Epithelial cell of esophagus (primary cell): ENCODE measurements at places on chromosomes 11 and 22.
A peak's percentile ranks its signal among the peaks of the same experiment; 100 is the strongest.

DNA sequence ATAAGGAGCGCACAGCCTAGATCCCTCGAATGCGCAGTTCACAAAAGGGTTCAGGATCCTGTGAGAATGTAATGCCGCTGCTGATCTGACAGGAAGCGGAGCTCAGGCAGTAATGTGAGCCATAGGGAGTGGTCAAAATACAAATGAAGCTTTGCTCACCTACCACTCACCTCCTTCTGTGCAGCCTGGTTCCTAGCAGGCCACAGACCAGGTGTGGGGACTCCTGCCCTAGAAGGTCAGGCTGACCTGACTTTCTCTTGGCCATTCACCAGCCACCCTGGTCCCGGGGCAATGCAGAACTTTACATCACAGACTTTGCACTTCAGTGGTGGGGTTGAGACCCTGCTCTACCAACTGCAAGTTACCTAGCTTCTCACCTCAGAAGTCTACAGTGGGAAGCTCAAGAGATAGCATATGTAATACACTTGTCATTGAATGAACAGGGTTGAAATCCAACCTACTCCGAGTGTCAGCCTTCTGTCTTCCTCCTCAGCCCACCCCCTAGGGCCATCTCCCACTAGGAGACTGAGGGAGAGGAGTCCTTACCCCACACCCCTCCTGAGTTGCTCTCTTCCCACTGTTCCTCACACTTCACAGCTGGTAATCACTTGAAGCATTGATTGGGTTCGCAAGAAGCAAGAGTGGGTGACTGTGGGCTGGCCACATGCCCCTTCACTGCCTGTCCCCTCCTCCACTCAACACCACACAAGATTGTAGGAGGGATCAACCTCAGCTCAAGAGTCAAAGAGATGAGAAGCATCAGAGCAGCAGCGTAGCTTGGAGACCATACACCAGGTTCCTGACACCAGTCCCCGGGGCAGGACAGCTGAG lies 2.0 kb upstream of the KCNJ1 start:
- DNase-seq = no peak

DNA sequence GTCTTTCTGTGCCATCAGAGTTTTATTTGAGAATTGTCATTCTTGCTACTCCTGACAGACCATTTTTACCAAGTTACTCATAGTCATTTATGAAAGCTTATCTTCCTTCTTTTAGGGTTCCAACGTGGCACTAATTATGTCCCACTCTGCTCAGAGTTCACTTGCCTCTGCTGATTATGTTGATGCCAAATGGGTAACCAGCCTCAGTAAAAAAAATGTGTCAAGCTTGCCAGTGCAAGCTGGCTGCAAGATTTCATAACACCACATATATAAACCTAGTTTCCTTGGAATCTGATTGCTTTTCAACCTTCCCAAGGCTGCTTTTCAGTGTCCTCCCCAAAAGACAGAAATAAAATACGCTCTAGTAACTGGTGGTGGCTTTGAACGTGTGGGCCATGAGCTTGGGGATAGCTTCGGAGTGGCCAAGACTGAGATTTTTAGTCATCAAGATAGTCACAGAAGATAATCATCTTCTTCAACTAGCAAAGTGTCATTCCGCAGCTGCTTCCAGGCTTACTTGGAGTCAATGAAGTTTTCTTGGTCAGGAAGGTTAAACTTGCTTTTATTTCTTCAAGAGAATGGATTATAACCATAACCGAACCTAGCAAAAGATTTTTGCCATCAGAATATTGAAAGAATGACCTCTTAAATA lies 29.5 kb upstream of the APOA1 start:
- no peak for DNase-seq

DNA sequence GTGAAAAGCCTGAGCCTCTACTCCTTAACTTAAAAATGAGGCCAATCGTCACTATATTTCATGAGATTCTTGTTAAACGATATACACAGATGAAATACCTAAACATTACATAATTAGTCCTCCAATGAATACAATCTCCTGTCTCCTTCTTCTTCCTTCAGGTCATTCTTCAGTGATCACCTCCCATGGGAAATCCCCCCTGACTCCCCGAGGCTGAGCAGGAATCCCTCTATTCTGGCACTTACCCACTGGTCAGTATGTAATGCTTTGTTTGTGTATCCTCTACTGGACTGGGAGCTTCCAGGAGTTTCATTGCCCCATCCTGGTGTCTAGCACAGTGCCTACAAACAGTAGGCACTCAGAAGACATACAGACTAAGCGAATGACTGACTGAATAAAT lies 52.3 kb downstream of the RAB38 start:
- DNase-seq = no peak

GRCh38 chr22:43239193-43239780 lies 52.4 kb upstream of the TTLL12 start:
- DNase-seq = no peak

GRCh38 chr11:80722629-80723028 lies 1281.8 kb upstream of the TENM4 start:
- DNase-seq = peak; percentile 96

DNA sequence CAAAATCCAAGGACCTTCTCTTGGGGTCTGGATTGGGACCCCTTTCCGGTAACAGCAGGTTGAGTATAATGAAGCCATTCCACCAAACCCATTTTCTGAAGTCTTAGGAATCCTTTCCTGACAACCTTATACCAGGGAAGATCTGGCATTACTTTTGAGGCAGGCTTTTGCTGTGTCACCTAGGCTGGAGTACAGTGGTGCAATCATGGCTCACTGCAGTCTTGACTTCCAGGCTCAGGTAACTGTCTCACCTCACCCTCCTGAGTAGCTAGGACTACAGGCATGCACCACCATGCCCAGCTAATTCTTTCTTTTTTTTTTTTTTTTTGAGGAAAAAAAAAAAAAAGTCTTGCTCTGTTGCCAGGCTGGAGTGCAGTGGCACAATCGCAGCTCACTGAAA lies 55.8 kb upstream of the TREH start:
- peak; percentile 58 for DNase-seq

DNA sequence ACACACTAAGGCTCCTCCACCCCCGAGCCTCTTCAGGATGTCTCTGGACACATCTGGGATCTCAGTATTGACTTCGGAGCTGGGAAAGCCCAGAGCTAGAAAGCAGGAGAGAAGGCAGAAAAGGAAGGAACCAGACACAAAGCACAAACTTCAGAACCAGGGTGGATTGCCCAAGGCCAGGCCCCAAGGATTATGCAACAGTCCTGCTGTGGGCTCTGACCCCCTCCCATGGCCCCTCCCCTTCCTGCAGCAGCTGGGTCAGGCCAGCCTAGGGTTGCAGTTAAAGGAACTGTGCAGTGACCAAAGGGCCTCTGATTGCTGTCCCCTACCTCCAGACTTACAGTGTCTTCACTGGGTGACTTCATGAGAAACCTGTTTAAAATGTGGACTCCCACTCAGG lies 5.3 kb downstream of the KCNE3 start:
- no peak for DNase-seq

- DNase-seq = no peak
Observed at GRCh38 chr22:50490531-50491308, 4.1 kb downstream of the MIOX start.

DNA sequence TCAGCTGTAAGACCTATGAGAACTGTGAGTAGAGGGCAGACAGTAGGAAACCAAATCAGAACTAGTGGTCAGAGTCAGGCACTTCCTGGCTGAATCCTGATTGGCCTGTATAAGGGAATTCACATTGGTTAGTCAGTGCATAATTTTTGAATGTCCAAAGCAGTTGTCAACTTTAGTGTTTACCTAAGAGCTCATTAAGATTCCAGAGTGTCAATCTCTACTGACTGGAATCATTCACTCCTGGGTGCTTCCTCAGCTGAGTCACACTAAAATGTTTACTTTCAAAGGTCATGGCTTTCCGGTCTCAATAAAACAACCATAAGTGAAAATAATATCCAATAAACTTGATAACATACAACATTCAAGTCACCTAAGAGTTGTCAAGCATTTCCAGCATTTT lies 306.1 kb downstream of the C11orf87 start:
- peak; percentile 76 for DNase-seq

DNA sequence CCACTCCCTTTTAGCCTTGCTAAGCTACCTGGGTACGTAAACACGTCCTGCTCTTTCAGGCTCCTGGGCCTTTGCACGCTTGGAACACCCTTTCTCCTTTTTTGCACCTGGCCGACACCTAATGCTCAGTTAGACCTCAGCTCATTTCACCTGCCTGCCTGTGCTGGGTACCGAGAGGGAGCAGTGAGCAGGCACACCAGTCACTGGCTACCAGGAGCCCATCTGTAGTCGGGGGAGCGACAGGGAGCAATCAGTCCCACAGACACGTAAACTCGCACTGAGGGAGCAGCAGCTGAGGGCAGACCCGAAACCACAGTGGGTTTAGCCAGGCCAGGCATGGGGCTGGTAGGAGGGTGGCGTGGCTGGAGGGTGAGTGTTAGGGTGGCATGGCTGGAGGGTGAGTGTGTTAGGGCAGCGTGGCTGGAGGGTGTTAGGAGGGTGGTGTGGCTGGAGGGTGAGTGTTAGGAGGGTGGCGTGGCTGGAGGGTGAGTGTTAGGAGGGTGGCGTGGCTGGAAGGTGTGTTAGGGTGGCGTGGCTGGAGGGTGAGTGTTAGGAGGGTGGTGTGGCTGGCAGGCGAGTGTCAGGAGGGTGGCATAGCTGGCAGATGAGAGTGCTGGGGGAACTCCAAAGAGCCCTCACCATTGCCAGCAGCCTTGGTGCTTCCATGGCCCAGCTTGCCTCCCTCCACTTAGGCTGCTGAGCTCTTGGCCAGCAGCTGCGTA lies 6.4 kb upstream of the GTSE1 start:
- no peak for DNase-seq

GRCh38 chr11:34600339-34601084 lies 20.4 kb upstream of the EHF start:
- DNase-seq = no peak

DNA sequence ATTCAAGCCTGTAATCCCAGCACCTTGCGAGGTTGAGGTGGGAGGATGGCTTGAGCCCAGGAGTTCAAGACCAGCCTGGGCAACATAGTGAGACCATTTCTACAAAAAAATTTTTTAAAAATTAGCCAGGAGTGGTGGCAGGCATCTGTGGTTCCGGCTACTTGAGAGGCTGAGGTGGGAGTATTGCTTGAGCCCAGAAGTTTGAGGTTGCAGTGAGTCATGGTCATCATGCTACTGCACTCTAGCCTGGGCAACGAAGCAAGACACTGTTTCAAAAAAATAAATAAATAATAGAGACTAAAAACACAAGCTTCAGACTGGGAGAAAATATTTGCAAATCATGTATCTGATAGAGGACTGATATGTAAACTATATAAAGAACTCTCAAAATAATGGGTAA lies 33.2 kb downstream of the BTBD10 start:
- no peak for DNase-seq
